Activated naive CD4-positive, alpha-beta T cell treated with anti-CD3 and anti-CD28 coated beads for 36 hours (primary cell): ENCODE measurements at places on chromosomes 12 and 14. TPM values are rescaled to one million over a fixed set of nuclear protein-coding genes. Genes with fewer than 3 reads are reported as not detected.

OR4K5 gene
- total RNA-seq, result not detected

DNA sequence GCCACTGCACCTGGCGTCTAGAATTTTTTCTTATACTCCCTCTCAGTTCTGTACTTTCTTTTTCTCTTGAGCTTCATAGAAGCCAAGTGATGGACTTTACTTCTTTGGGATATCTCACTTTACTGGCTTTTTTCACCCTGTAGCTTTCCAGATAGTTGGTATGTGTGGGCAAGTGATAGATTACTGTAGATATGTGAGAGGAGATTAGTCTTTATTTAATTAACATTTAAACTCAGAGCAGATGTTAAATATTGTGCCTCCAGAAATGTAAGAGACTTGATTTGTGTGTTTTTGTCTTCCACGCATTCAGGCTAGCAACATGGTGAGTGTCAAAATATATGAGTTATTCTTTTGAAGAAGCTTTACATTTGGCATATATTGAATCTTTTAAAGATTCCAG lies 39.5 kb upstream of the SLC17A8 start:
- H3K4me3 ChIP-seq, result no peak overlapping the region
- peaks cover 16% of the 10 kb centered on the region for H3K36me3 ChIP-seq
- no peaks in the 10 kb centered on the region for H3K4me1 ChIP-seq
- H3K27me3 ChIP-seq, result no peaks in the 10 kb centered on the region
- no peak overlapping the region for H3K27ac ChIP-seq
- no peak for DNase-seq

GRCh38 chr12:54133772-54134375 lies 54.9 kb downstream of the SMUG1 start:
- no peaks in the 10 kb centered on the region for H3K36me3 ChIP-seq
- no peaks in the 10 kb centered on the region for H3K4me1 ChIP-seq
- peaks cover 27% of the 10 kb centered on the region for H3K27me3 ChIP-seq
- no peak for DNase-seq
- no peak overlapping the region for H3K4me3 ChIP-seq

- peaks cover 3% of the 10 kb centered on the region for H3K27me3 ChIP-seq
- H3K4me1 ChIP-seq, result peaks cover 12% of the 10 kb centered on the region
- H3K36me3 ChIP-seq, result no peaks in the 10 kb centered on the region
- no peak for DNase-seq
- H3K27ac ChIP-seq, result no peak overlapping the region
These were observed 120.9 kb upstream of the BCL2L14 start for GRCh38 chr12:11949738-11950411.

DNA sequence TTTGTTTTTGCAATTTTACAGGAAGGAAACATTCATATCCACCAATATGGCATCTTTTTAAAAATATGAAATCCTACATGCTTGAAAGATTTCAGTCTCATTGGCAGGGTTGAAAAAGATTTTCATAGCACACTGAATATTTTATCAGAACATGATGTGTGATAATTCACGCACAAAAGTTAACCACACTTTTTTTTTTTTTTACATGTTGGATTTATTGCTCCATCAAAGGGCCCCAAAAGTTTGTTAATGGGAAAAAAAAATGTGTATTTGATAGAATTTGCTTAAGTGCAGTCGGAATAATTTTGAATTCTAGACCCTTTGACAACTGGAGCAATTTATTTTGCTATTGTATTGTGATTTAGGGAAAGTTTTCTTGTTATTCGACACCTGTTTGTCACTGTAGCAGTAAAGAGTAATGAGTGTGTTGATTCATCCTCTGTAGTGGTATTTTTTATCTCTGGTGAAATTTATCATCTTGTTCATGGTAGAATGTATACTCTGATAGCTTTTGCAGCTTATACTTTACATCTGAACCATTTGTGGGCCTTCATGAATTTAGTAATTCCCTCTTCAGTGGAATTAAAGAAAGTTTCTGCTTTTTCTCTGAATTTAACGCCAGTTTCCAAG lies 1.1 kb downstream of the EML1 start:
- DNase-seq, result no peak
- H3K36me3 ChIP-seq, result no peaks in the 10 kb centered on the region
- no peak overlapping the region for H3K27ac ChIP-seq

MORN3 gene
- 2.9 TPM for total RNA-seq

DNA sequence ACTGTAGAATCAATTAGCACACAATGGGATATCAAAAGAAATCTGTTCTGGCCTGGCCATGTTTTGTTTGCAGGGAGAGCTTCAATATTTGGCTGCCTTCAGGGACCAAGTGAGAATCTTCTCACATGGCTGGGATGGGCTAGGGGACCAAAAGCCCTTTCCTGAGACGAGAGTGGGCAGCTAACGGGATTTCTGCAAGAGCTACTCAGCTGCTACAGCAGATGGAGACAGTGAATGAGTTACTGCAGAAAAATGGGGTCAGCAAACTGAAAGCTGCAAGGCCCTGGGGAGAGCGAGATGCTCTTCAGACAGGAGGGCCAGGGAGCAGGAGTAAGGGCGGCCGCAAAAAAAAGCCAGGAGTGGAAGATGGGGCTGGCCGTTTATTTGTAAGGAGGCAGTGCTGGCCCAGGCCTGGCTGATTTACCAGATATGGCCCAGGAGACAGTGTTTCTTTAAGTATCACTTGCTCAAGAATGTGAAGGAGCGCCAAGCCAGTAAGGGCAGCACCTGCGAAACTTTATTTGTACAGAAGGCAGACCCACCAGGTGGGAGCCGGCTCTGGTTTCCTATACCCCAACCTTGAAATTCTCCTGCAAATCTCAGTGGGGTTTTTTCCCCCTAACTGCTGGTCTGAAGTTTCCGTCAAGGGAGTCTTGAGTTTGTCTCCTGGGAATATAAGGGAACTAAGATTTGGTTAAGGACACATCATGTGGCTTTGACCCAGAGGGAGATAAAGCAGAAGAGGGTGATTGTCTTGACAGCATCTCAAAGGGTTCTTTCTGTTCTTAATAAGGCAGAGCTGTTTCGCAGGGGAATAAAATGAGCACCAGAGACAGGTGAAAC lies 57.8 kb downstream of the SSH1 start:
- no peak for DNase-seq
- H3K4me3 ChIP-seq, result no peak overlapping the region
- H3K4me1 ChIP-seq, result peaks cover 7% of the 10 kb centered on the region
- no peaks in the 10 kb centered on the region for H3K27me3 ChIP-seq

WIF1 gene
- not detected for total RNA-seq

DNA sequence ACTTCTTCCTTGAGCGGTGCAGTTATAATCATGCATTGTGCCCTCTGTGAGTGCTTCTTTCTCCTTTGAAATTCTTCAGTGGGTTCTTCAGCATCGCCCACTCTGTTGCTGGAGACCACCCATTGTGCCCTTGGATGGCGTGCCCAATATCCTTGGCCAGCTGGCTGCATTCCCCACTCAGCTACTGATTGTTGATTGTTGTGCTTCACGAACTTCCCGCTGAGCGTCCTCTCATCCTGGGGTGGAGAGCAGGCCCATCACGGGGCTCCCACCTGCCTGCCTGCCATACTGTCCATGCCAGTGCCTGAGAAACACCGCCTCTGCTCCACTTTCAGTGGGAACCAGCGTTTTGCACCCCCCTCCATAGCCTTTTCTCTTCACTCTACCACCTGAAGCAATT lies 8.6 kb upstream of the SSTR1 start:
- H3K27me3 ChIP-seq, result no peaks in the 10 kb centered on the region
- no peak overlapping the region for H3K4me3 ChIP-seq
- no peaks in the 10 kb centered on the region for H3K36me3 ChIP-seq
- H3K4me1 ChIP-seq, result peaks cover 5% of the 10 kb centered on the region
- no peak overlapping the region for H3K27ac ChIP-seq

DNA sequence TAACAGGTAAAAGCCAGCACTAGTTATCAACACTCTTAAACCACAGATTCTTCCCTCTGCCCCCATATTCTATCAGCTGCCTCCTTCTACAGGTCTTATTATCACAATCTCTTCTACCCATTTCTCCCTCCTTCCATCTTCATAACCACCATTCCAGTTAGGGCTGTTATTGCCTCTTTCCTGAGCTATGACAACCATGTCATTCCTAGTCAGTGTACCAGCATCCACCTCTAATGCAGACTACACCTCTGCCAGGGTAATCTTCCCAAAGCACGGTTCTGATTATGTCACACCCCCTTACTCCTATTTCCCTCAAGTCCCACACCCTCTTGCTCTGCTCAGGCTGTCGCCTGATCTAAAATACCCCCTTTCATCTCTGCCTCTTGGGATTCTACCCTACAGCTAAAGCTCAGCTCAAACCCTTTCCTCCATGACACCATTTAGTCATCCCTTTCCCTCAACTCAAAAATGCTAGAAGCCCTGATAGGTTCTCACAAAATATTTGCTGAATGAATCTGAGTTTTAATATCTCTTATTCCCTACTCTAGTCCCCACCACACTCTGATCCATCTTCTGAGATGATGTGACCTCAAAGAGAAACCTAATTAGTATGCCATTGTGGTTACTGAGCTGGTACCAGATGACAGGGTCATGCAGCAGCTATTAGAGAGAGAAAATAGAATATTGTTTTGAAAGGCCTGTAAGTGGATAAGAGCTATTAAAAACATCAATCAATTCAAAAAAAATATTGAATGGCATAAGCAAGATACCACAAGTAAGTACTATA lies 11.7 kb downstream of the RACGAP1 start:
- no peaks in the 10 kb centered on the region for H3K4me1 ChIP-seq
- H3K27ac ChIP-seq, result no peak overlapping the region
- DNase-seq, result no peak
- H3K36me3 ChIP-seq, result peaks cover 19% of the 10 kb centered on the region
- H3K27me3 ChIP-seq, result no peaks in the 10 kb centered on the region

- no peak overlapping the region for H3K4me3 ChIP-seq
- no peak for DNase-seq
- peaks cover 4% of the 10 kb centered on the region for H3K27me3 ChIP-seq
- no peaks in the 10 kb centered on the region for H3K4me1 ChIP-seq
- H3K36me3 ChIP-seq, result no peaks in the 10 kb centered on the region
These were observed 61.0 kb downstream of the SRGAP1 start for GRCh38 chr12:63905544-63905943.

DNA sequence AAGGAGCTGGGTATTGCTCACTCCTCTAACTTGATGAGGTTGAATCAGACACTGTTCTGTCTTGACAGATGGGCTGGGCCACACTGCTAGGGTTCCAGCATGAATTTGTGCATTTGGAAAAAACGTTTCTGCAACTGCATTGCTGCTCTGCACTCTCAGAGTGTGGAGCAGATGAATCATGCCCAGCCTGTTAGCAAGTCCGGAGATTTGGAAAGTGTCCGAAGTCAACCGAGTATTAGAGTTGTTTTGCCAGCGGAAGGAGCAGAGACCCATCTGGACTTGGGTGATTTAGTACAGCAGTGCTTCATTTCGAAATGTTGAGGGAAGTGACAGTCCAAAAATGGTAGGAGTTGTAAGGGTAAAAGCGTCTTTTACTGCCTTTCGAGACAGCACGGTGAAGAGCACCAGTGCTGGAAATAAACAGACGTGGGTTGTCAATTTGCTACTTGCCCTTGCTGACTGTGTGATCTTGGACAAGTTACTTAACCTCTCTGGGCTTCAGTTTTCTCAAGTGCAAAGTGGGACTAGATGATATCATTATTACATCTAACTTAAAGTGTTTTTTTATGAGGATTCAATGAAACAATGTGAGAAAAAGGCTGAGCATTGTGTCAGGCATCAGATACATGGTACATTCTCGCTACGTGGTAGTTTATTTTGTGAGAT lies 139.5 kb downstream of the CHST11 start:
- no peak overlapping the region for H3K4me3 ChIP-seq
- H3K27ac ChIP-seq, result no peak overlapping the region
- H3K27me3 ChIP-seq, result no peaks in the 10 kb centered on the region
- no peak for DNase-seq
- H3K4me1 ChIP-seq, result peaks cover 13% of the 10 kb centered on the region
- H3K36me3 ChIP-seq, result no peaks in the 10 kb centered on the region

GRCh38 chr12:25121916-25122315 lies 73.0 kb downstream of the DNAI7 start:
- DNase-seq, result no peak
- H3K27ac ChIP-seq, result no peak overlapping the region
- H3K27me3 ChIP-seq, result peaks cover 3% of the 10 kb centered on the region
- H3K36me3 ChIP-seq, result no peaks in the 10 kb centered on the region
- H3K4me3 ChIP-seq, result no peak overlapping the region

DNA sequence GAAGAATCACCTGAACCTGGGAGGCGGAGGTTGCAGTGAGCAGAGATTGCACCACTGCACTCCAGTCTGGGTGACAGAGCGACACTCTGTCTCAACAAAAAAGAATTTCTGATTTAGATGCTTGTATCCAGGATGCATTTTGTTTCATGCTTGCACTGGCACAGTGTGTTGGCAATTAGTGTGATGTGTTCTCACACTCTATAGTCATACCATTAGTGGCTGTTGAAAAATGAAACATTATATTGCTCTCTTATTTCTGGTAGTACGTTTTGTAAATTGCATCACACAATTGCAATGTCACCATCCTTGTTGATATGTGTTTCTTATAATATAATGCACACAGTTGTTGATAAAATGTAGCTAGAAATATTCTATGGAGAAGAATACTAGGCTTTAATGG lies 51.3 kb upstream of the RMST start:
- H3K4me3 ChIP-seq, result no peak overlapping the region
- H3K4me1 ChIP-seq, result no peaks in the 10 kb centered on the region
- H3K27me3 ChIP-seq, result peaks cover 2% of the 10 kb centered on the region
- no peak overlapping the region for H3K27ac ChIP-seq

GRCh38 chr14:80618751-80619329 lies 322.7 kb downstream of the CEP128 start:
- H3K27ac ChIP-seq, result no peak overlapping the region
- no peaks in the 10 kb centered on the region for H3K4me1 ChIP-seq
- H3K36me3 ChIP-seq, result peaks cover 1% of the 10 kb centered on the region
- H3K27me3 ChIP-seq, result no peaks in the 10 kb centered on the region

MGP gene
- total RNA-seq, result not detected

PITPNM2 gene
- 15.4 TPM for total RNA-seq

GRCh38 chr14:44995770-44996294 lies 33.8 kb downstream of the TOGARAM1 start:
- H3K4me1 ChIP-seq, result no peaks in the 10 kb centered on the region
- H3K27me3 ChIP-seq, result no peaks in the 10 kb centered on the region
- no peak overlapping the region for H3K4me3 ChIP-seq
- DNase-seq, result no peak

GRCh38 chr14:77848031-77848430 lies 48.1 kb downstream of the ADCK1 start:
- no peak for DNase-seq
- no peak overlapping the region for H3K4me3 ChIP-seq
- H3K4me1 ChIP-seq, result no peaks in the 10 kb centered on the region
- peaks cover 1% of the 10 kb centered on the region for H3K36me3 ChIP-seq

DNA sequence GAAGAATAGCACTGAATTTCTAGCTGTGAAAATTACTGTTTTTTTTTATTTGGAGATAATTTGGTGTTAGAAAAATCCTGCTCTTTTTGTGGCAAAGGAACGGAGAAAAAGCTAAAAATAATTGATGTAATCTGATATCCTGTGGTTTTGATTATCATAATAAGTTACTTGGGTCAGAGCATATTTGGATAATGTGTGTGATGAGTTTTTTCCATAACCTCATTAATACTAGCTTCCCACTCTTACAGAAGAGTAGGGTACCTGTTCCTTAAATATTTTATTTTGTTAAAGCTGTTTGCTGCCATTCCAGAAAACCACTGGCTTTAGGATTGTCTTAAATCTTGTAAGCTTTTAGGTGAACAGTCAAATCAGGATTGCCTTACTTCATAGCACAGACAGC lies 4.7 kb downstream of the PSMC6 start:
- H3K27me3 ChIP-seq, result no peaks in the 10 kb centered on the region
- no peak overlapping the region for H3K4me3 ChIP-seq
- H3K4me1 ChIP-seq, result peaks cover 43% of the 10 kb centered on the region
- peaks cover 54% of the 10 kb centered on the region for H3K36me3 ChIP-seq
- DNase-seq, result no peak
